ENCODE measurements at places on chromosomes 12 and 14.
A peak's percentile ranks its signal among the peaks of the same experiment; 100 is the strongest.

DNA sequence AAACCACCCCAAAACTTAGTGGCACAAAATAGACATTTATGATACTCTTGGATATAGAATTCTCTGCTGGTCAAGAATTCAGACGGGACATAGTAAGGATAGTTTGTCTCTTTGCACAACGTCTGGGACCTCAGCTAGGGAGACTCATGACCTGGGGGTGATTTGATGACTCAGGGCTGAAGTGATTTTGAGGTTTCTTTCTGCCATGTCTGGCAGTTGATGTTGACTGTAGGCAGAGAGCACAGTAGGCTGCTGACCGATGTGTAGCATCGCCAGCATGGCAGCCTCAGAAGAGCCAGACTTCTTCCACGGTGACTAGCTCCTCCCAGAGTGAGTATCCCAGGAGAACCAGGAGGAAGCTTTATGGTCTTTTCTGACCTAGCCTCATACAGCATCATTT is 88.9 kb upstream of the FRMD6 start:
- DNase-seq: peak; percentile 72

- DNase-seq: no peak
These were observed 161.7 kb upstream of the RTL1 start for GRCh38 chr14:101065246-101065645.

GRCh38 chr12:80939231-80939950 is 1.7 kb upstream of the LIN7A start:
- DNase-seq: no peak

DNA sequence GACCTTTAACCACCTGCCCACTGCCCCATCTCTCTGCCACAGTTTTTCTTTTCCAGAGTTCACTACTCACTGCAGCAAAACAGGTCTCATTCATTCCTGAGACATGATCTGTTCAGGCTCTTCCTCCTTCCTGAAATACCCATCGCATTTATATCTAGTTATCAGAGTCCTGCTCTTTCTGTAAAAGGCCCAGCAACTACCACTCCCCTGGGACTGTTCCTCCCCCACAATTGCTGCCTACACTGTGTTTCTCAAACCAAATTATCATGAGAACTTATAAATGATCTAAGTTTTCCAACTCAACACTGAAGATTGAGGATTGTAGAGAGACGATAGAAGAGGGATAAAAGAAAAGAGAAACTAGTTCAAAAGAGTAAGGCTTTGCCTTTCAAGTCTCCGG is 40.8 kb upstream of the EPS8 start:
- peak; percentile 86 for DNase-seq

DNA sequence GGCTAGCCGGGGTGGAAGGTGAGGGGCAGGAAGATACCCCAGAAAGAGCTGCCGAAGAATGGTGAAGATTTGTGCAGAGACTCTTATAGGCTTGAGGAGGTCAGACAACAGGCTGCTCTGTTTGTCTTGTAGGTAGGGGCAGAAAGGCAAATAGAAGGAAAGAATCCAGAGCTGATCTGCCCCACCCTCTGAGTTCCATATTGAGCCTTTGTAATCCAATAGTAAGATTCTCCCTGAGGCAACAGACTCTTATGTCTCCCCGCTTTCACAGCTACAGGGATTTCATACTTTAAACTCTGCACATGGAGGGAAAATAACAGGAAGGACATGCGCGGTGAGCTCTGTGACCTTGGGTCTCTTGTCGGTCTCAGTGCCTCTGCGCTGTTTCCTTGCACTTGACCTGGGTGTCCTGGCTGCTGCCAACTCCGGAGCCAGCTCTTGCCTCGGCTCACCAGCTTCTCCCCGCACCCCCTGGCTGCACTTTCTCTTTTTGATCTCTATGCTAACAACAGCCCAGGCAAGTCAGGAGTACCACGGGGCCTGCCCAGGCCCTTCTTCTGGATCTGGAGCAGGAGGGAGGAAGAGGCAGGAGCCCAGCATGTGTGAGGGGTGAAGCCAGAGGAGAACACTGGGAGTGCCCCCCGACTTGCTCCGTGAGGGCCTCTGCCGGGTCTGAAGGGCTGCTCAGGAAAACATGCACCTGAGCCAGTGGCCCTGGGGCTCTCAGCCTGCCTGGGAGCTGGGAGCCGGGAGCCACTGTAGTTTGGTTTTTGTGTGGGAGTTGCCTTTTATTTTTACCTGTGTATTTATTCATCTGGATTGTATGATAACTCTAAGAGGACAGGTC is 75.8 kb downstream of the PPP1R36 start:
- no peak for DNase-seq
